ENCODE measurements at places on chromosomes 5 and 9.

DNA sequence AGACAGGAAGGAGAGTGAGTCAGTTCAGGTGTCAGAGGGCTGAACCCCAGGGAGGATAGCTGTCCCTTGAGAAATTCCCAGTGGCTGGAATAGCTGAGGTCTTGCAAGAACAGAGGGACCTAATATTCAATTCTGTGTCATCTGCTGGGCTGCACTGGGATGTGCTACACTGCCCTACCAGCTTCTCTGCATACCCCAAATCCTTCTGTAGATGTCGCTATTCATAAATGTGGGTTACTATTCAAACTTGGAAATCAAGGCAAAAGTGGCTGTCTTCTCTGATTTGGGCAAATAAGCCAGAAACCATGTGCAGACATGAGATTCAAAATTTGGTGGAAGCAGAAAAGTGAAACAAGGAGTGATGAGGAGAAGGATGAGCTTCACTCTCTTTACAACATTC, 16.3 kb downstream of the TNFSF8 start:
- no peak for DNase-seq

DNA sequence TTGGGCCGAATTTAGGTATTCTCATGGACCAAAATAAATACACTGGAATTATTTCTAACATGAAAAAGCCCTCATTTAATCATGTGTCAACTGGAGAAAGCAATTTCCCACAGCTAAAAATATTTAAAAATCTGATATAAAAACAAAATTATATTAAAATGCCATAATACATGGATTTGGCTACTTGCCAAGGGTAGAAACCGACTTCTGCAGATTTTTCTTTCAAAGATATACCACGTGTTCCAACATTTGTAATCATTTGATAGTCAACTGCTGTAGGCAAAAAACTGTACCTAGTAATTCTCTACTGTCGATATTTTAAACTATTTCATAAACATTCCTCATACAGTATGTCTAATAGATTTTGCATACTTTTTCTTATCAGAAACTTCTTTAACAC, 237.6 kb downstream of the FBXL17 start:
- DNase-seq: no peak

GRCh38 chr5:58985759-58986158, 402.9 kb downstream of the RAB3C start:
- DNase-seq: no peak

DNA sequence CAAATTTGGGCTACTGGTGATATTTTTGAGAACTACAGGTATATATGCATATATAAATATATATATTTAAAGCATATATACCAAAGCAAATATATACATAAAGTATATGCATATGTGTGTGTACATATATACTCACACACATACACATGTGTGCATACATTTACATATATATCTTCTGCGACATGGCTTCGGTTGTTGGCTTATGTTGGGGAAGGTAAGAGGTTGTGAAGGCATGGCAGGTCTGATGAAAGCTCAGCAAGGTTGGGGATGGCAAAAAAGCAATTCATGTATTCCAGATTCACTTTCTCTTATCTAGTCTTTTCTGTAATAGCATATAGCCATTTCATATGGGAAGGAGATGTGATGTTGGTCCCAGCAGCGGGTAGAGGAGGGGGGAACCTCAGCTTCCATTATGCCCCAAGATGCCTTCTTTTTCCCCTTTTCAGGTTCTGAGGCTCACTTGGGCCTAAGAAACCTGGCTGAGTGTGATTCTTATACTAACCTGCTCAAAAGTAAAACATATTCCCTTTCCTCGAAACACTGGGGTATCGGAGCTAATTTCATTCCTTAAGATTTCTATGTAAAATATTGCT, 201.7 kb downstream of the MEF2C start:
- DNase-seq: no peak

DNA sequence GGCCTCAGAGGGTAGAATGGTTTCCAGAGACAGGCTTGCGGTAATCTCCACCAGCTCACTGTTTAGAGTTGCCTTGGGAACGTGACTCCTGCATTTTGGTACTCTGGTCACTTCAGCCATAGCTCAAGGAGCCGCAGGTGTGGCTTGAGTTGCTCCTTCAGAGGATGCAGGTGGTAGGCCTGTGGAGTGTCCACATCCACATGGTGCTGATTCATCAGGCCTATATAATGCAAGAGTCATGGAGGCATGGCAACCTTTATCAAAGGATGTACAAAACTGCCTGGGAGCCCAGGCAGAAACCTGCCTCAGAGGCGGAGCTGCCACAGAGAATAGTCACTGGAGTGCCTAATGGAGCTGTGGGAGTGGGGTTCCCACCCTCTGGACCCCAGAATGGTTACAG, 114.2 kb downstream of the ANXA1 start:
- no peak for DNase-seq

DNA sequence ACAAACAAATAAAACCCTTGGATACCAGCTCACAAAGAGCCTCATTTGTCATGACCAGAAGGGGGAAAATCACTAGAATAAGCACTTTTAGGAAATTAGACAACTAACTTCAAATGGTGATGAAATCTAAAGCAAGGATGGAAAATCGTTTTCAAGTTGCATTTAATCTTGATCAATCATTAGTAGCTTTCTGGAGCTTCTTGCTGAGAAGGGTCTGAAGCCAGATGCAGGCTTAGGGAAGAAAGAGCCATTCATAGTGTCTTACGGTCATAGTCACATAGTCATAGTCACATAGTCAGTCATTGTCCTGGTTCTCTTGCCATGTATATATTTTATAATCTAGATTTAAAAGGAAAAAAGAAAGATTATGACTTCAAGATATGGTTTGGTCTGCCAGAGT, 610.5 kb downstream of the ACTL7B start:
- no peak for DNase-seq

DNA sequence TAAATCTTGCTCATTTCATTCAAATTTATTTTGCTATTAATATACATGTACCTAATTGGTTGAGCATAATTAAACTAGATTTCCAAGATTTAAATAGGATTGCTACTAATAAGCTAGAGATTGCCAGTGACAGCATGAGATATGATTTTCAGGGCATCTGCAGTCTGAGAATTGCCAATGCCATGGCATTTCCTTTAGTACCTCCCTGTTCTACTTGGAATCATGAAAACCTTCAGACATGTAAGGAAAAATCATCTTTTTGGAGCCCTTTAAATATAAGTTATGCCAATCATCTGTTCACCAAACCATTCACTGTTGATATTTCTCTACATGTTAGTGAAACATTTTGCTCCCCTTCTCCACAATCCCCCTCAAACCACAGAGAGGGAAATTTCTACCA, 691.4 kb downstream of the DNAH5 start:
- DNase-seq: no peak

DNA sequence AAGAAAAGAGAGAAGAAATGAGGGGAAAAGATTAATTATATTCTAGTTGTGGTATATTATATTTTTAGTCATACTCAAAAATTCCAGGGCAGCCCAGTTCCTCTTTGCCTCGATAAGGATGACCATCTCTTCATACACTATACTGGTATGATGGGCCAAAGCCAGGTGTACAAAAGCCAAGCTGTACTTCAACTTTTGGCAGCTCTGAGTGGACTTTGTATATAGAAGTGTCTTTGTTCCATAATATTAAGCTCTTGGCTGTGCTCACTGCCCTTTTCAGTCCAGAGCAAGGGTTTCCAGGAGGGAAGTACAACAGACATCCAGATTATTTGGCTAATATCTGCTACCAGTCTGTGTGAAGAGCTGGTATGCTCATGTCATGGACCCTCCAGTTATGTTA, 934.3 kb upstream of the CDH10 start:
- DNase-seq: no peak

- DNase-seq: no peak
These were observed 2.6 kb downstream of the AMACR start for GRCh38 chr5:34005211-34005610.

DNA sequence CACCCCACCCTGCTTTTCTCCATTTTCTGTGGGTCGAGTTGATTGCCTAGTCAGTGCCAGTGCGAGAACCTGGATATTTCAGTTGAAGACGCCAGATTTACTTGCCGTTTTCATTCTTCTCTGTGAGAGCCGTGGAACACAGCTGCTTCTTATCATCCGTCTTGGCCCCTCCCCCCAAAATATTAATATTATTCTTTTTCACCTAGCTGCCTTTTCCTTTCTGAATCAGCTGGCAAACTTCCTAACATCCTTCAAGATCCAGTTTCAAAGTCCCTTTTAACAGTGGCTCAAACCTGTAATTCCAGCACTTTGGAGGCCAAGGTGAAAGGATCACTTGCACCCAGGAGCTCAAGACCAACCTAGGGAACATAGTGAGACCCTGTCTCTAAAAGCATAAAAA, 117.1 kb upstream of the RASA1 start:
- DNase-seq: no peak

DNA sequence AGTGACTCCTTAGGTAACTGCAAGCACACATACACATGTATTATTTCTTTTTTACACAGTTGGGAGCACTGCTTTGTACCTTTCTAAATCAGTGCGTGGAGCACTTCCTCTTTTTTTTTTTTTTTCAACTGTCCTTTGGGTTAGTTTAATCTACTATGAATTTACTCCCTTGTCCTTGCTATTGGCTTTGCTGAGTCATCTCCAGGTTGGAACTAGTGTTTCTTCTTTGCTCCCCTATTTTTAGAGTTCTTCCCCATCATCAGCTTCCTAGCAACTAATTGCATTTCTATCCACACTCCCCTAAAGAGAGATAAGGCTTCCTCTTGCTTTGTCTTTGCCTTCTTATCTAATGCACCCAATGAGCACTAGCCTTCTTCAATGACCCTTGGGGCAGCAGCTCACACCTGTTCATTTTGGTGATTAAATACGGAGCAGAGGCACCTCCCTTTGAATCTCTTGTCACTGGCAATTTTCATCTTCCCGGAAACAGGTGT, 24.3 kb downstream of the S100Z start:
- no peak for DNase-seq

- DNase-seq: no peak
These were observed 349.2 kb upstream of the MEF2C start for GRCh38 chr5:89232139-89232603.

DNA sequence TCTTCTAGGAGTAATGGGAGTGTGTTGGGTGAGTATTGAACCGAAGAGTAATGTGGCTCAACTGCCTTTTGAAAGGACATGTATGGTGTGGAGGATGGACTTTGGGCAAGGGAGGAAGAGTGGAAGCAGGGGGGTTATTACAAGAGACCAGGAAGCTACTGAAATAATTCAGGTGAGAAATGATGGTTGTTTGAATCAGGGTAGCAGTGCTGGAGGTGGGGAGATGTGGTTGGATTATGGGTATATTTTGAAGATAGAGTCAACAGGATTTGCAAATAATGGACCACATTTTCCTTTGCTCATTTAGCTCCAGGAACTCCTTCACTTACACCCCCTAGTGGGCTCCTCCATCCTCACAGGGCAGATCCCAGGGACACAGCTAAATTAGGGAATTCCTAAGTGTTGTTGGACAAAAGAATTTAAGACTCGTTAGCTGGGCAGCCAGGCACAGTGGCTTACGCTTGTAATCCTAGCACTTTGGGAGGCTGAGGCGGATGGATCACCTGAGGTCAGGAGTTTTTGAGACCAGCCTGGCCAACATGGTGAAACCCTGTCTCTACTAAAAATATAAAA, 1.2 kb upstream of the SLC4A9 start:
- no peak for DNase-seq

DNA sequence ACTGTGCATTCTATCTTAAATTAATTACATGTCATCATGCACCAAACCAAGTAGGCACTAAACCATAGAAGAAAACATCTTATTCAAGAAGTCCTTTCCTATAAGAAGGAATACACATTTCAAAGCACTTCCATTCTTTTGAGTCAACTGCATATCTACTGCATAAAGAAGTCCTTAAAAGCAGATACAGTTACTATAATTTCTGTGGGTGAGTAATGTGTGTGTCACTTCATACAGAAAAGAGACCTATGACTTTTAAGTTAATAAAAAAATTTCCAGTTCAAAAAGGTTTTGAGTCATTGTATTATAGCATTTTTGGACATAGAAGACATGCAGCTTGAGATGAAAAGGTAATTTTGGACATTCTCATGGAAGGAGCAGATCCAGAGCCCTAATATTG, 125.0 kb downstream of the DTWD2 start:
- DNase-seq: no peak

DNA sequence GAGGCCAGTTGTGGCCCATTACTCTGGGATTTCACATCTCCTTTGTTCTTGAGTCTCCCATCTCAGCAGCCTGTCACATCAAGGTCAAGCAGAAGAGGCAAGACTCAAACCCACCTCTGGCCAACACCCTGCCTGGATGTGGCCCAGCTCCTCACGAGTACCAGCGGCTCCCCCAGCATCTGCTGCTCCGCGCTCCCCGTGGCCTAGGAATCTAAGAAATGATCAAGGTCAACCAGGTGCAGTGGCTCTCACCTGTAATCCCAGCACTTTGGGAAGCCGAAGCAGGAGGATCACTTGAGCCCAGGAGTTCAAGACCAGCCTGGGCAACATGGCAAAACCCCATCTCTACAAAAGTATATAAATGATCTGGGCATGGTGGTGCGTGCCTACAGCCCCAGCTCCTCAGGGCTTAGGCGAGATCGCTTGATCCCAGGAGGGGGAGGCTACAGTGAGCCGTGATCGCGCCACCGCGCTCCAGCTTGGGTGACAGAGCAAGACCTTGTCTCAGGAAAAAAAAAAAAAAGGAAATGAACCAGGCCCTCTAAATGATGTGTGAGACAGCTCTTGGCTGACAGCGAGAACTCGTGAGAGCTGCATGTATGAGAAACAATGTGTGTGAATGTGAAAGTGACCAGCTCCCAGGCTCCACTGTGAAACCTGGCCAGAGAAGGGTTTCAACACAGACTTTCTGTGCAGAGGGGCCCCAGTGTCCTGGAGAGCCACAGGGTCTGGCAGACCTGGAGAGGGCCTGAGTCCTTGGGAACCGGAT, 61.6 kb upstream of the ANGPTL2 start:
- no peak for DNase-seq

DNA sequence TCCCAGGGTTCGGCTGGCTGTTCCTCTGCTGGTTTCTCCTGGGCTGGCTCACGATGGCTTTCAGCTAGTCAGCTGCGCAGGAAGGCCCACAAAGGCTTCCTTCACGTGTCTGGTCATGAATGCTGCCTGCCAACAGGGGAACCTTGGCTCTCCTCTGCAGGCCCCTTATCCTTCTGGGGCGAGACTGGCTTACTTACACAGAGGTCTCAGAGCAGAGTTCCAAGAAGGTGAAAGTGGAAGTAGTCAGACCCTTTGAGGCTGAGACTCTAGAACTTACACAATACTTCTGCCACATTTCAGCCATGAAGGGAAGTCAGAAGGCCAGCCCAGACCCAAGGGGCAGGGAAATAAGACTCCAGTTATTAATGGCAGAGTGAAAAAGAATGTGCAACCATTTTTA, 99.5 kb downstream of the LHFPL2 start:
- no peak for DNase-seq

DNA sequence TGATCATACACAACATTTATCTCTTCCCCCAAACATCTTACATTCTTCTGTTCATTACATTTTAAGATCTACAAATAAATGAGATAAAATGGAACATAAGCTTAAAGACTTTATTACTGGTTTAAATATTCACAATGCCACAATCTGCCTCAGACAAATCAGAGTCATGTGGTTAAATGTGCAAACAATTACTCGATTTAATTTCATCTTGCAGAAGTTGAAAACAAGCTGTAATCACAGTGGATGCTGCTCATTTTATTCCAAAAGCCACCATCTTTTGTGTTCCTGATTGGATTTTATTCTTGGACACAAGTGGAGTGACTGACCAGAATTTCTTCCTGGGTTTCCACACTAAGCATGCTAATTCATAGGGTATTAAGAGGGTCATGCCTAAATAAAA, 33.2 kb downstream of the SPOCK1 start:
- DNase-seq: no peak
